Substantia nigra (tissue), 51 donors: ENCODE measurements at places on chromosomes 7 and 10.

- DNase-seq, result no peak
These were observed 384.7 kb upstream of the NRP1 start for GRCh38 chr10:33719005-33719703.

DNA sequence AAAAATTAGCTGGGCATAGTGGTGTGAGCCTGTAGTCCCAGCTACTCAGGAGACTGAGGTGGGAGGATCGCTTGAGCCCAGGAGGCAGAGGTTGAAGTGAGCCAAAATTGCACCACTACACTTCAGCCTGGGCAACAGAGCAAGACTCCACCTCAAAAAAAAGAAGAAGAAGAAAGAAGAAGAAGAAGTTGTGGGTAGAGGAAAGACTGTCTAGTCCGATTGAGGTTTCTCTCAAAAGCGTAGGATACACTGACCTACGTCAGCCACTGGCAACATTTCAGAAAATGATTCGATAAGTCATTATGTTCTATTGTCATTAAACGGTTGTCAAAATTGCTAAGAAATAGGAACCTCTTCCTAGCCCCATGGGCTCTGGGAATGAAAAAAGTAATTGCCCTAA lies 22.3 kb upstream of the RHBDD2 start:
- no peak for DNase-seq

DNA sequence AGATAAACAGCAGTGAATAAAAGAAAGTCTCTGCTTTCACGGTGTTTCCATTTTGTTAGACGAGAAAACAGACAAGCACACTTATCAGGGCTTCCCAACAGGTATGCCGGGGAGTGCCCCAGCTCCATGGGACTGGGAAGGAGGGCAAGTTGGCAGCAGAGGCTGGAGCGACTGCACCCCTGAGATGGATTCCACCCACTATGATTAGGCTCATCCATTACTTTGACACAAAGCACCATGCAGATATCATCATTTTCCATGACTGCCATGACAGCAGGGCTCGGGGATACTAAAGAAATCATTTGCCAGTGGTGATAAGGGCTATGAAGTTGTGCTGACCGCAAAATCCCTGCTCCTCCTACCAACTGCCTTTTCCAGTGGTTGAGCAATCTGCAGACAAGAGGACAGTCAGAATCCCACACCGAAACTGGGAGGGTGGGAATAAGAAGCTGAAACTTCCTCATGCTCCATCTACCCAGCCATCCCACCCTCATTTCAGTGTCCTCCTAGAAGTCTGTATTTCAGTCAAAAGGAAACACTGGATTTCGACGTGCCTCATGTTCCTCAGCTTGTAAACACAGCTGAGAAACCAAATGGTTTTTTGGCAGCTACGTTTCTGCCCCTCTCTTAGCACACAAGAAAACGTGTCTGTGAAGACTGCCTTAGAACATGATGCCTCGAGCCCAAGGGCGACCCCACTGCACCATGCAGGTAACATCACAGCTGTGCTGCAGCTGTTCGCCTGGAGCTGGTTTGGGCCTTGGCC lies 15.5 kb downstream of the CREB3L2 start:
- DNase-seq, result no peak

GRCh38 chr7:55570218-55570873 lies 2.0 kb downstream of the VOPP1 start:
- no peak for DNase-seq

DNA sequence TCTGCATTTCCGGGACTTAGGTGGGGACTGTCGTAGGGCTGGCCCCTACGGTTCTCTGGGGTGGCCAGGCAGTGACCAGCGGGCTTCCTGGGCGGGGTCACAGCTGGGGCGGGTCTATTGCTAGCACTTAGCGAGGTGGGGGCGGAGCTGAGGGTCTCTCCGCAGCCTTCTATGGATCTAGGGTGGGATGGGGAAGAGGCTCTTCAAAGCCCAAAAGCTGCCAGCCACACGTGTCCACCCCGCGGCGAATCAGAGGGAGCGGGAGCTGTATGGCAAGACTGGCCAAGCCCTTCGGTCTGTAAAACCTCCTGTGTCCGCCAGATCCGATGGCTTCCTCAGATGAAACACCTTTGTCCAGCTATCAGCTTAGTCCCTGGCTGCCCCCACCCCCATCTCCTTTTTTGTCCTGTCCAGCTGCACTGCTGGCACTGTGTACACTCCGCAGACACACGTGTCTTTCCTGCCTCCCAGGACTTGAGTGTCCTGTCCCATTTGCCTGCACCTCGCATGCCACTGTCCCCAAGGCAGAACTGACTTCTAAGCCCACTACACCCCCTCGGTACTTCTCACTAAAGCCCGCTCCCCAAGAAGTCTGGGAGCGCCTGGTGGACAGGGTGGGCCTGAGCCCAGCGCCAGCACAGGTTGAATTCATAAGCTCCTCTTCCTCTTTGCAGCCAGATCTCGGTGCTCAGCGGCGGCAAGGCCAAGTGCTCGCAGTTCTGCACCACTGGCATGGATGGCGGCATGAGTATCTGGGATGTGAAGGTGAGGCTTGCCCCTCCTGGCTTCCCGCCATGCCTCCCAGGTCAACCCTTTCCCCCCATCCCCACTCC lies 14.8 kb downstream of the PDAP1 start:
- DNase-seq, result no peak

DNA sequence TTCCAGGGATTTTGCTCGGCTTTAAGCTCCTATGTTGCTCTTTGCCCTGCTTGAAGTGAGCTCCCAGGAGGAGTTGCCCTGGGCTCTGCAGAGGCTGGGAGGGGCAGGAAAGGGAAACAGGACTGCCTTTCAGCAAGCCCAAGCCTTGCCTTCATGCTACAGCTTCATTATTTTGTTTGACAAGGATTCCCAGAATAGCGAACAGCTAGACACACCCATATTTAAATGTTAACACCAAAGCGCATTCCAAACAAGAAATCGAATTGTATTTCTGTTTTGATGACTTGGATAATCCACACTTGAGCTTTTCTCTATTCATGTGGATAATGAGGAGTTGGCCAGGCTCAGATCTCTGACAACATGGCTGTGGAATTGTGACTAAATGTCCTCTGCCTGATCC lies 6.3 kb downstream of the KIAA1217 start:
- no peak for DNase-seq

DNA sequence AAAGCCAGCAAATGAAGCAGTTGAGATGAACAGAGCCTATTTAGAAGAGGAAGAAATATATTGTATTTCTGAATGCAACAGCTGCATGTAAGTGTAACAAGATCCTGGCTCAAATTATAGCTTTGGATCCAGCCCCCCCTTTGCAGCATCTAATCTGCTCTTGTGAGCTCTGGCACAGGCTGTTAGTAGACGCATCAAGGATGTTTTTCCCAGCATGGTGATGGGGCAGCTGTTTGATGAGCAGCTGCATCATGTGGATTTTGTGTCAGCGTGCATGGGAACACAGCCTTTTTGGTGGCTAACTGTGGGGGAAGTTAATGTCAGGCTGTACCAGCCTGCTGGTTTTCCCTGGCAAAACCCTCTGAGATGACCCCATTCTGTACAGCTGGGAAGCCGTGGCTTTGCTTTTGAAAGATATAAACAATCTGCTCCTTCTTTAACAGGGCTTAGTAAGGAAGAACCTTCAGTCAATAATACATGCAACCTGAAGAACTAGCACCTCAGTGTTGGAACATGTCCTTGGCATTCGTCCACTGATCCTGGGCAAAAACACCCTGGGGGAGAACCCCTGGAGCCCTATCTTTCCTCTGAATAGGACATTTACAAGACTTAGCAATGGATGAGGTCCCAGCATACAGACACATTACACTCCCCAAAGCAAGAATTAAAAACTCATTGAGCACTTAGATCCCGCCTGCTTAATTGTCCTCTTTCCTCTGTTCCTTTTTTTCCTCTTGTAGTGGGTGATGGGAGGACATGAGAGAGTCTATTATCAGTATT lies 70.6 kb downstream of the NPS start:
- peak; percentile 93 for DNase-seq

DNA sequence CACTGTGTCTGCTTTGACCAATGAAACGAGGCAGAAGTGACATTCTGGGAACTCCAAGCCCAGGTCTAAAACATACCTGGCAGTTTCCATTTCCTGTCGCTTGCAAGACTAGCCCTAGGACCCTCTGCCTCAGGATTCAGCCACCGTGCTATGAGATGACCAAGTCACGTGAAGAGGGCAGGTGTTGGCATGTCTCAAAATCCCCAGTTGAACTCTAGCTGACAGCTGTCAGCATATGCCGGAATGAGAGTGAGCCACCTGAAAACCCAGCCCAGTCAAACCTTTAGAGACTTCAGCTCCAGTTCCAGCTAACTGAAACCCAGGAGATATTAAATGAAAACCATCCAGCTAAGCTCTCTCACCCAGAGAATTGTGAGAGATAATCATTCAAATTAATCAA lies 89.9 kb upstream of the PPP1R3A start:
- DNase-seq, result no peak

GRCh38 chr10:15433850-15434537 lies 62.9 kb upstream of the FAM171A1 start:
- DNase-seq, result peak; percentile 7

- no peak for DNase-seq
These were observed 169.7 kb downstream of the LRRTM3 start for GRCh38 chr10:67095531-67095930.

- DNase-seq, result no peak
These were observed 28.7 kb downstream of the PRSS2 start for GRCh38 chr7:142799437-142799835.

DNA sequence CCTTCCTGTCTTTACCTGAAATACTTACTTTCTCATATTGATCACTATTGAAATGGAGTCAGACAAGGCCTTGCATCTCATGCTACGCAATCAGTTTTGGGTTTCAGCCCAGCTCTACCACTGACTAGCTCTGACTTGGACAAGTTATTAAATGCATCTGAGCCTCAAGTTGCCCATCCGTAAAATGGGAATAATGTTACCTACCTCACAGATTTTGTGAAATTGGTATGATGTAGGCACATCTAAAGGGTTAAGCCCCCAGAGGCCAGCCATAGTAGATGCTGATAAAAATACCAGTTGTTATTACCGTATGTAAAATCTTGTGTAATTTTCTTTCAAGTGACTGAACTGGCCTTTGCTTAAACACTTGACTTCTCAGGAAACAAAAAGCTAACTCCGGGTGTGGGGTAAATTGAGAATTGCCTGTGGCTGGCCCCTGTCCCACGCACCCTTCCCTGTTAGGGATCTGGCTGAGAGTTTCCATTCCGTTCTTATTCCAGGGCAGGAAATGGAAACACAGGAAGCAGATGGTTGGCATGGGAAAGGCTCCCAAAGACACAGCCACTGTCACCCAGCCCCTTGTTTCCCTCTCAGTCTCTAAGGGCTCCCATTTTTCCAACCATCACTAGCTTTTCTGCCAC lies 7.5 kb downstream of the DUSP5 start:
- no peak for DNase-seq

GRCh38 chr7:28983396-28984190 lies 25.5 kb upstream of the TRIL start:
- DNase-seq, result no peak

GRCh38 chr7:157281221-157281998 lies 55.4 kb upstream of the DNAJB6 start:
- no peak for DNase-seq

DNA sequence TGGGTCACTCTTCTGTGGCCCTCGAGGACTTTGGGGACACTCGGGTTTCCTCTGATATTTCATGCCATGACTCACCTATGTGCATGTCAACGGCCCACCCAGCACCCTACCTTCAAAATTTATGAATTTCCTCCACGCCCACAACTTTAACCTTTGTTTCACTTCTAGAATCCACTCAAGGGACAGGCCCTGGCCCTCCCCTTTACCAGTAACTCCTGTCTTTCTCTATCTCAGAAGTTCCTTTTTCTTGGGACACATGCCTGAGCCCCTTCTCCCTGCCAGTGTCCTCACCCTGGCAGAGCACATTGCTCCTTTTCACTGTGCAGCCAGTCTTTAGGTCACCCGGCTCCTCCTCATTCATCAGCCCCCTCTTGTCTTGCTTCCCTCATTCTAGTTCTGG lies 282.5 kb upstream of the KLF6 start:
- DNase-seq, result no peak

- DNase-seq, result no peak
These were observed 12.7 kb downstream of the SCIN start for GRCh38 chr7:12583176-12583575.

DNA sequence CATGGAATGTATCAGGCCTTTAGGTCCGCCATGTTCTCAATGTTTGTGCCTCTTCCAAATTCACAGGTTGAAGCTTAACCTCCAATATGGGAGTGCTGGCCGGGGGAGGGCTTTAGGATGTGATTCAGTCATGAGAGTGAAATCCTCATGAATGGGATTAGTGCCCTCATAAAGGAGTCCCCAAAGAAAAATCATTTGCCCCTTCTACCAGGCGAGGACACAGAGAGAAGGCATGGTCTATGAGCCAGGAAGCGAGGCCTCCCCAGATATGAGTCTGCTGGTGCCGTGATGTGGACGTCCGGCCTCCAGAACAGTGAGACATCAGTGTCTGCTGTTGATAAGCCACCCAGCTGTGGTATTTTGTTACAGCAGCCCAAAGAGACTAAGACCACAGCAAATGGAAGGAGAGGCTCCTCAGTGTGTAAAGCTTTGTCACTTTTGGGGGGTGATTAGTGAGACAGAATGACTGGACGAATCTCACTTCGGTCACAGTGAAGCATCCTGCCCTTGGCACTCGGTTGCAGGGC lies 231.3 kb upstream of the KLF6 start:
- no peak for DNase-seq

- DNase-seq, result no peak
These were observed 69.7 kb upstream of the TNS3 start for GRCh38 chr7:47651355-47652317.

GRCh38 chr7:24764011-24764410 lies 6.7 kb upstream of the GSDME start:
- DNase-seq, result no peak

DNA sequence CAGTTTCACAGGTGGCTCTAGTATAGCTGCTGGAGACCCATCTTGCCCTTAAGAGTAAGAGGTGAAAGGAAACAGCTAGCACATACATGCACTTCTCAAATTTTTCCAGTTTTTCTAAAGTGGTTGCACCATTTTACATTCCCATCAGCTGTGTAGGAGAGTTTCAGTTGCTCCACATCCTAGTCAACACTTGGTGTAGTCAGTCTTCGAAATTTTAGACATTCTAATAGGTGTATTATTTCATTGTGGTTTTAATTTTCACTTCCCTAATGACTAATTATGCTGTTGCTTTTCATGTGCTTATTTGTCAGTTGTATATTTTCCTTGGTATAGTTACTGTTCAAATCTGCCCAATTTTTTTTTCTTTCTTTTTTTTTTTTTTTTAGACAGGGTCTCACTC lies 9.5 kb upstream of the HACD1 start:
- no peak for DNase-seq
